Fibroblast of mammary gland (primary cell): ENCODE measurements at places on chromosomes 6 and 20.
A peak's percentile ranks its signal among the peaks of the same experiment; 100 is the strongest.

- DNase-seq: no peak
Measured at GRCh38 chr6:168201383-168201782, 118.2 kb downstream of the DACT2 start.

DNA sequence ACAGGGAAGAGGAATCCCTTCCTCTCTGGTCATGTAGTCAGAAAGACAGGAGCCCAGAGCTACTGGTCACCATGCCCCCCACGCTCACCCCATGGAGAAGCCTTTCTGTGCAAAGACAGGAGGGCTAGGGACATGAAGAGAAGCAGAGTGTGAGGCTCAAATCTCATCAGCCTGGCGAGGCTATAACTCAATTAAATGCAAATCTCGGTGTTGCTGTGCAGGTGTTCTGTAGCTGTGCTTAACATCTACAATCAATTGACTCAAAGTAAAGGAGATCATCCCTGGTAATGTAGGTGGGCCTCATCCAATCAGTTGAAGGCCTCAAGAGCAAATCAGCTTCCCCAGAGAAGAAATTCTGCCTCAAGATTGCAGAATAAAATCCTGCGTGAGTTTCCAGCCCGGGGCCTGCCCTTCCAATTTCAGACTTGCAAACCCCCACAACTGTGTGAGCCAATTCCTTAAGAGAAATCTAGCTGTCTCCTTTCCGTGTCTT is 64.4 kb downstream of the CHMP4B start:
- DNase-seq: no peak

GRCh38 chr6:90159452-90159851 is 137.2 kb downstream of the BACH2 start:
- DNase-seq: no peak

DNA sequence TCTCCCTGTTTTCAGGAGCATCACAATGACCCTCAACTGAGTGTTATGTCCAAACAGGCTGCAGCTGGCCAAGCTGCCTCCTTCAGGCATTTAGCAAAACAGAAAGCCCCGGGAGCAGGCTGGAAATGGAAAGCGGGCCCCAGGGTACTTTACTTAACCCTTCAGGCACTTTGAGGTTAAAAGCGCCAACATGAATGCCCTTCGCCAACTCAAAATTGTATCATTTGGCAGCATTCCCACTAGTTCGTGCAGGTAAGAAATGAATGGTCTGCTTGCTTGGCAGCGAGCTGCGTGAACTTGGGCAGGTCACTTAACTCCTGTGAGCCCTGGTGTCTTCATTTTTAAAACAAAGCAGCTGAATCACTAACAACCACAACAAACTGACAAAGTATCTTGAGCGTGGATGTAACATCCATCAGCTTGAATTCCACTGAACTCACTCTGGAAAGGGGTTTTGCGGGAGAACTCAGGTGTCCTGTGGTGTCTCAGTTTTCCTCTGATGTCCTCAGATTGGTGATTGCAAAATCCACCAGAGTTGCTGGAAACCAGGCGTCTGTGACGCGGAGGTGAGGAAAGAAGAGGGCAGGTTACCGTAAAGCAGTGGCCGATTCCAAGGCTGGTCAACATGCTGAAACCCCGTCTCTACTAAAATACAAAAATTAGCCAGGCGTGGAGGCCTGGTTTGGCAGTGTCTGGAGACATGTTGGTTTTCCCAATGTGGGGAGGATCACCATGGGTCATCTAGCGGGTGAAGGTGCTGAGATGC is 118.8 kb upstream of the ZNF217 start:
- DNase-seq: no peak

DNA sequence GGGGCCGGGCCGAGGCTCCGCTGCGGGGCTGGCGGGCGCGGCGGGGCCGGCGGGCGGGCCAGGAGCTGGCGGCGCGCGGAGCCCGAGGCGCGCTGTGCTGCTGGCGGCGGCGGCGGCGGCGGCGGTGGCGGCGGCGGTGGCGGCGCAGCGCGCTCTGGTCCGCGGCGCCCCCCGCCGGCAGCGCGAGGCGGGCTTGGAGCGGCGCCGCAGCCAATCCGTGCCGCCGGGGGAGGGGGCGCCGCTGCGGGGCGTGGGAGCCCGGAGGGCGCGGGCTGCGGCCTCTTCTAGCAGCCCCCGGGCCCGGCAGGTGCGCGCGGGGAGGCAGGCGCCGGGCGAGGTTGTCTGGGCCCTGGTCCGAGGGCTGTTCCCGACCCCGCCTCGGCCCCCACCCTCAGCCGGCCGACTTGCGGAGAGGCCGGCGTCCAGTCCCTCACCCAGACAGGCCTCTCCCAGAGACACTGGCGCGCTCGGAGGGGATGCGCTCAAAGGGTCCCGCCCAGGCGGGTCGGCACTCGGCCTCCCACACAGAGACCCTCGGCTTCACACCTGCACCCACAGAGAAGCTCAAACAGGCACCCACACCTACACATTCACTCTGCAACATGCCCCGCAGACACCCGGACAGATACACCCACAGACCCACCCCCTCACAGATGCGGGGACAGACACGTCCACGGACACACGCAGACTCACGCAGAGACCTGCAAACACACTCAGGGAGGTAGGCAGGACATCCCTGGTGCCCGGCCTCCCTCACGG is at the start of gene RIMS4:
RIMS4 (minus strand) TSS at position 156 of the 759 bp plus-strand sequence. CDS start 275 bp downstream, outside the sequence.
- no peak for DNase-seq

GRCh38 chr20:4090756-4091489 is 75.6 kb upstream of the RNF24 start:
- DNase-seq: peak; percentile 92

DNA sequence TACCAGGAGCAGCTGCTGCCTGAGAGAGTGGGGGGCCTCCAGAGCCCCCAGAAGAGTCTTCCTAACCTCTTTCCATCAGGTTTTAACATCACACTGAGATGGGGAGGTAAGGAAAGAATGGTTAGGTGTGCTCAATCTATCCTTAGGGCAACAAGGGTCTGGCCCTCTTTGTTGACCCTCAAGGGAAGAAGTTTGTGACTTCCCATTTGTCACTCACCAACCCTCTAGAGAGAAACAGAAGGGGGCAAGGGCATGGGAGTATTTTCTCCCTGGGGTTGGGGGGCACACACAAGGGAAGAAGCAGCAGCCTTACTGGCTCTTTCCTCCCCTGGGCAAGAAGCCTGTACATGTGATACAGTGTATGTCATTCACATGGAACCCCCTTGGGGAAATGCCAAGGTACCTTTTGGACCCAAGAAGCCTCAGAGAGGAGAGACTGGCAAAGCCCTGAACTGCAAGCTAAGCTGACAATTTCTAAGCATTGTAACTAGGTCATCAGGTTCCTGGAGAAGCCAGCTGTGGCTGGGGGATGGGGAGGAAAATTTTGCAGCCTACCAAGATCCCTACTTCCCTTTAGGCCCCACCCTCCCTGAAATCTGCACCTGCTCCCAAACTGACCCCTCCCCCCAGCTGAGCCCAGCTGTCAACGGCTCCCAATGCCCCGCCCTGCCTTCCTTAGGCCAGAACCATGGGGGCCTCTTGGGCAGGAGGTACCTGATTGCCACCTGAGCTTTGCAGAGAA is 14.5 kb downstream of the BCL2L1 start:
- no peak for DNase-seq

GRCh38 chr6:5398530-5398929 is 137.2 kb downstream of the FARS2 start:
- DNase-seq: peak; percentile 62

GRCh38 chr20:39713076-39713840 is 751.1 kb downstream of the DHX35 start:
- no peak for DNase-seq

- no peak for DNase-seq
Measured at GRCh38 chr6:15392182-15392581, 146.3 kb downstream of the JARID2 start.

GRCh38 chr20:42790111-42790510 is 399.6 kb downstream of the PTPRT start:
- DNase-seq: no peak

- no peak for DNase-seq
Measured at GRCh38 chr6:35499372-35499771, 2.5 kb upstream of the TEAD3 start.

GRCh38 chr6:132264021-132264500 is 137.2 kb downstream of the MOXD1 start:
- no peak for DNase-seq

DNA sequence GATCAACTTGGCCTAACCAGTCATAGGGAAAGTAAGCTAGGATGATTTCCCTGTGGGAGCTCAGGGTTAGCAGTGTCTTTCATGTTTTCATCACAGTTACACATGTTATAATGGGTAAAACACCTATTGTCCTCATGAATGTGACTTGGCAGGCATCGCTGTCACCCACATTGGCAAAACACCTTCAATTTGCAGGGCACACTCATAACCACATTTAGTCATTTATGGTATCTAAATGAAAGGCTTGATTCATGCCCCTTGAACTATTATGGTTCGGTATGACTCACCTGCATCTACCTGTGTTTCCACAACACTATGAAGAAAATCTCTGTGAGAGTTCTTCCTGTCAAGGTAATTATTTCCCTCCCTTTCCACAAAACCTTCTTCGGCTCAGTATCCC is 49.2 kb downstream of the FRK start:
- DNase-seq: no peak

GRCh38 chr20:24491041-24491756 is 21.8 kb downstream of the SYNDIG1 start:
- peak; percentile 7 for DNase-seq

DNA sequence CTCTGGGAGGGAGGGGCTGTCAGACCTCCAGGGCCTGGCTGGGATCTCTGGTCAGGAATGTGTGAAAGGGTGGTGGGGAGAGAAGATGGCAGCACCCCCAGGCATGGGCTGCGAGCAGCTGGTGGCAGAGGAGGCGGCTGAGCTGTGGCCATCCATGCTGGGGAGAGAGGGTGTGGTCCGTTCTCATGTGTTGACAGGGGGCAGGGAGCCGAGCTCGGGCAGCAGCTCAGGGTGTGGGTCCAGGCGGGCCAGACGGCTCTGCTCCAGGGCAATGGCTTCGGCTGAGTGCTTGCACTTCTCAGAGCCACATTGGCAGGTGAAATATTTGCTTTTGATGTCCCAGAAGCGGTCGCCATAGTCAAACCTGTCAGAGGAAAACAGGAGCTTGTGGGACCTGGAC is 1.1 kb upstream of the SLC44A4 start:
- DNase-seq: no peak
